Effector CD4-positive, alpha-beta T cell (primary cell): ENCODE measurements at places on chromosomes 5 and 9.

DNA sequence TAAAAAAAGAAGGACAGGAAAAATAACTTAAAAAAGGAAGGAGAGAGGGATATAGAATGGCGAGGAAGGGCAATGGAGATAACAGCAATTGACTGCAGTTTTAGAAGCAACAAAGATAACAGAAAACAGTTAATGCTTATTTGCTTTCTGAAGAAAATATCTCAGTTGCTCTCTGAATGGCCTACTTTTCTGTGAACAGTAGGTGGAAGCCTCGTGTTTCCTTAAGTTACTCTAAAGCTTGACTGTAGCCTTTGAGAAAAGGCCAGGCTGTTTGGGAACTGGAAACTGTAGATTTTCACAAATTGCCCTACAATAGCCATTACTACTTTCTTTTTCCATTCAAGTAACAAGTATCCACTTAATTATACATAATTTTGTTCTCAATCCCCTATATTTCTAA is 404.5 kb downstream of the YTHDC2 start:
- DNase-seq: no peak

GRCh38 chr9:20325008-20325407 is 297.3 kb downstream of the MLLT3 start:
- DNase-seq: no peak

GRCh38 chr5:3303777-3304176 is 291.9 kb upstream of the IRX1 start:
- no peak for DNase-seq

DNA sequence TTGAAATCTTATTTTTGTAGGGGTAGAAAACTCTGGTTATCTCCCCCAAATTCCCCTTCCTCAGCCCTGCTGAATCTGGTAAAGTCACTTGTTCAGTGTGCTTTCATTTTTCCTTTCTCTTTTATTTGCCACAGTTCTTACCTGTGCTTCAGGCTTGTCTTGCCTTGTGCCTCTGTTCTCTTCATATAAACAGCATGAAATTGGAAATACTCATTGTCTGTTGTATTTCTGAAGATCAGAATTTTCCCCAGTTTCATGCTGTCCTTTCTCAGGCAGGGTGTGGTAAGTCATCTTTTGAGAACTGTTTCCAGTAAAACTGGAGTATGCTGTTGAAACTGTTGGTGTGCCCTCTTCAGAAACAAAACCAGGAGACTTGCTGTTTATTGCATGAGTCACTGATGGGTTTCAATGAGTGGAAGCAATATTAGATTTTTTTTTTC is 7.0 kb downstream of the PAM start:
- DNase-seq: no peak

DNA sequence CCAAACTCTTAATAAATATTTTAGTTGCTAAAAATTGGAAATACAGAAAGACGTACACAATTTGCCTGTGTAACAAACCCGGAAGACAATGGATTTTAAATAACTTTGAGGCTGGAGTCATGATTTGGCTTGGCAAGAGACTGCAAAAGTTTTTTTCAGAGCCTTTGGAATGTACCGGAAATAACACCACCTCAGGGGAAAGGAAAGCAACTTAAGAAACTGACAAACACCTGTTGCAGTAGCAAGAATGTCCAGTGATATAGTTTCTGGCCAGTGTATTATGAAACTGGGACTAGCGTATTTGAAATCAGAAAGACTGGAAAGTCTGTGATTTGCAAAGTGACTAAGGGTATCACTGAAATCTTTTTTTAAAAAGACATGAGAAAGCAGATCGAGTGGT is 842 bp downstream of the MUSK start:
- no peak for DNase-seq

DNA sequence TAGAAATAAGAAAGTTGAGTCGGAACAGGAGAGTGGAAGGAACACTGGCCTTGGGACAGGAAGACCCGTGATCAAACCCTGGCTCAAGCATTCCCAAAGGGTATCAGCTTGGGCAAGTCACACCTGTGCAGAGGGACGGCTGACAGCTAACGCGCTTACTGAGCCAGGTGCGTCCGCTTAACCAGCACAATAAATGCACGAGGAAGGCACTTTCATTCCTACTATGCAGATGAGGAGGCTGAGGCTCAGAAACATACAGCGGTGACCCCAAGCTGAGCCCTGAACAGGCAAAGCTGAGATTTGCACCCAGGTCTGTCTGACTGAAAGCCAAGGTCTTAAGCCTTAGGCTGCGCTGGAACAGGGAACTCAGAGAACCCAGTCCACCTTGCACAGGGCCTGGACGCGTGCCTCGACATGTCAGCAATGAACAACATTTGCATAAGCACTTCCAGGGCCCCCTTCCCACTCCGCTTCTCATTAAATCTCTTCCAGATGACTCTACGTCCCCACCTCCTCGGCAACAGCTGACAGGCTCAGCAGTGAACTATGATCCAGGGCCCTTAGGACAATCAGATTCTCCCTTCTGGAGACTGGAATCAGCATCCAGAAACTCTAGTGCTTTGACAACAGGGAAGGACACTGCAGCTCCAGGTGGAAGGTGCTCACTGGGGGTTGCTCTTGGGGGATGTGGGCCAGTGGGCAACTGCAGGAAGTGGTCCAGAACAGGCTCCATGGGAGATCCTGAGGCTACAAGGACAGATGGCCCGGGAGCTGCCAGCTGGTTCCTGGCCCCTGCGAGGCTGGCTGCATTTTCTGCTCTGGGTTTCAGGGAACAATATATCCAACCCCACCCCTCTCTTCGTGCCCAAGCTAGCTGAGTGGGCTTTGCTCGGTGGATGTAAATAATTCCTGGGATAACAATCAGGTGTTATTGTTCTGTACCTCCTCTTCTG is 35.2 kb downstream of the SH3PXD2B start:
- no peak for DNase-seq

DNA sequence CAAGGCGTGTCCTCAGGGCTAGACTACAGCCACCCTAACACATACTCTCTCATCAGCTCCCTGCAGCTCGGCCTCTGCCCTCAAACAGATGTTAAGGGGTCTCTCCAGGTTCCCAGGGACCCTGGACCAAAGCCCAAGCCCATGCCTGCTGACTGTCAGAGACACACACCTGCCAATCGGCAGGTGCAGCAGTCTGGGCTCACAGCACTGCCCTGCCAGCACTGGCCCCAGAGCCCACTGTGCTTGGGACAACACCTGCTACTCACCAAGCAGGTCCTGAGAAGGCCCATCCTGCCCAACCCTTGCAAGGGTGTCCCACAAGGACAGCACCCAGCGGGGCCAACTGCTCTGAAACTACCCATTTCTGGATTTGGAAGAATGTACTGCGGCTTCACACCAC is 20.2 kb upstream of the ZDHHC11 start:
- no peak for DNase-seq

DNA sequence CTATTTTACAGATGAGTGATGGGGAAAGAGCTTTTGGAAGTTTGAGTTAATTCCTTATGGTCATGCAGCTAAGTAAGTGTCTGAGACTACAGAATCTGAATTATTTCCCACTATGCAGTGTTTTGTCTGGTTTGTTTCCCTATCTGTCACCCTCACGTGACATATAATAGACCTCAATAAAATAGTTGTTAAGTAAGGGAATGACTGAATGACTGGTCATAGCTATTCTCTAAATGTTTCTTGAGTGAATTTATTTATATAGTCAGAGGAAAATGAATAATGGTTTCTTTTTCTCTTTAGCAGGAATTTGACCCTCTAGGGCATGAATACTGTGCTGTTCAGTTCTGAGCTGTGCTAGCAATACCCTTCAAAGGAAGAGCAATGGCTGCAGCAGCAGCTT is 10.3 kb downstream of the TRIM32 start:
- no peak for DNase-seq

- no peak for DNase-seq
These were observed 398.1 kb downstream of the EBF1 start for GRCh38 chr5:158701406-158702177.

DNA sequence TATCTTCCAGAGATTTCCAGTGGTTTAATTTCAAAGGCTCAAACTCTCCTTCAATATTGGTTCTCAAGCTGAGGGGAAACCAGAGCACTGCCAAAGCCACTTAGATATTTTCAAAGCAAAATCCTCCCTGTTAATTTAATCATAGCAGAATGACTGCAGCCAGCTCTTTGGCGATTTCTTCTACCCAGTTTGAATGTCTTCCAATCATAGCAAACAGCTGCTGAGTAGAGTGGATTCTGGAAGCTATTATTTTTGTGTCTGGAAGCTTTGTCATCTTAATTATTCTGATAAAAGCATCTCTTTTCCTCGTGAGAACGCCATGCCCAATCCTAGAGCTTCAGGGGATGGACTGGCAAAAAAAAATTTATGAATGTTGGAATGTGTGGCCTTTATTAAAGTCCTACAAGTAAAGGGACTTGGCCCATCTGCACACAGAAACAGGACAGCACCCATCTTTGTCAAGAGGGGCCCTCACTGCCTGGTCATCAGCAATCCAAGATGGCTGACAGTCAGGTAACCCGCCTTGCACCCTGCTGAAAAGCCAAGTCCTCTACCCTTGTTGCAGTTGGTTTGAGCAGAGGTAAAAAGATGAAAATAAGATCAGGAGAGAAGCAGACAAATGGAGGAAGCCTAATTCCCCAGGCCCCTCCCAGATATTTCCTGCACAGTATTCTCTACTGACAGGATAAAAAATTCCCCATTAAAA is 125.1 kb downstream of the SUSD1 start:
- no peak for DNase-seq

DNA sequence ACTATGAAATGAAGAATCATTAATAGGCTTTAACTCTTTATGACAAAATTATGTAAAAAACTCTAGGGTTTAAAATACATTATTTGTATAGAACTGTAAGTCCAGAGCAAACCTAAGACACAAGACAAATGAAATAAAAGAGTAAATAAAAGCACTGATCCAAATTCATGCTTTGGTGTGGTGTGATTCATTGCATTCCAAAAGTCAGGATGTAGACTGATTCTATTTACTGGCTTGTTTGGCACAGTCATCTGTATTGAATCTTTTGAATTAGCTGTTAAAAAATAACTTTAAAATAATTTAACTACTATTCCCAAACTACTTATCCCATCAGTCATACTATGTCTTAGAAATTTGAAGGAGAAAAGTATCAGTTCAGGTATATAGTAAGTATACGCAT is 31.1 kb downstream of the IL4 start:
- no peak for DNase-seq

- DNase-seq: no peak
These were observed 45.9 kb upstream of the JAK2 start for GRCh38 chr9:4939118-4939561.

- DNase-seq: no peak
These were observed 22.6 kb downstream of the NPR3 start for GRCh38 chr5:32733590-32734340.

DNA sequence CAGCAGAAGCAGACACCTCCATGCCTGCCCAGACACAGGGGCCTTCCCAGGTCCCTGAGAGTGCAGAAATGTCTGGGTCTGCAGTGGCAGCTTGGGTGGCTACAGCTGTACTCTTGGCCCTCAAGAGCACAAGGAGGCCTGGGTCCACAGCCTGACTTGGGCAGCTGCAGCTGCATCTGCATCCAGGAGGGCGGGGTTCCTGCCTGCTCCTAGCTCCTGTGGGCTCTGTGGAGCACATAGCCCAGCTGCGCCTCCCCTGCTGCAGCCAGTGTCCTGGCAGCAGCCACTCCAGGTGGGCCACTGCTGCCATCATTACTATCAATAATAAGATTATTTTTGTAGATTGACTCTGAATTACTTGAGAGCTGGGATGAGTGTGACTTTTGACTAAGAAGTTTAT is 162.0 kb upstream of the PTCH1 start:
- no peak for DNase-seq

DNA sequence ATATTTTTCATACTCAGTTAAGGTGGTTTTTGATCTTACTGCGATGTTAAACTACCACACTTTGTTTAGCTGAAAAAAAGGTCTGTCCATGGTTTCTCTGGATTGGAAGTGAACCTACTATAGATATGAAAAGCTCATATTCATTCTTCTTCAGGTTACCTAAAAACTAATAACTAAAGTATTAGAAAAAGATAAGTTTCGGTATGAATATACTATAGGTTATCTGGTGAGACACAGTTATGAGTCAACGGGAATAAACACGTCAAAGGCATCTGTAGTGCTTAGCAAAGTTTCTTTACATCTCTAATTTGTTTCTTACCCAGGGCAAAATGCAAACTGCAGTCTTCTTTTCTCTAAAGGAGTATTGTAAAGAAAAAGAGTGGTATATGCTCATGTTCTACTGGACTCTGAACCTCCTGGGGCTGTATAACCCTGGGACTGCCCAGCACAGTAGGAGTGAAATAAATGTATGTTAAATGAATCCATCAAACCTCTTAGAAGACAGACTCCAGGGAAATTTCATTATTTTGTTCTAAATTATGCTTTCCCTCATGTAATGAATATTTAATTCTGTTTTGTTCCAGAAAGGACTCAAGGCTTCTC is 521.9 kb downstream of the PDE4D start:
- no peak for DNase-seq

GRCh38 chr9:128733256-128733655 is 9.3 kb upstream of the ZDHHC12 start:
- no peak for DNase-seq

- no peak for DNase-seq
These were observed 295.7 kb downstream of the ARHGEF28 start for GRCh38 chr5:73921741-73922140.

GRCh38 chr5:119743927-119744326 is 114.6 kb downstream of the FAM170A start:
- DNase-seq: no peak

DNA sequence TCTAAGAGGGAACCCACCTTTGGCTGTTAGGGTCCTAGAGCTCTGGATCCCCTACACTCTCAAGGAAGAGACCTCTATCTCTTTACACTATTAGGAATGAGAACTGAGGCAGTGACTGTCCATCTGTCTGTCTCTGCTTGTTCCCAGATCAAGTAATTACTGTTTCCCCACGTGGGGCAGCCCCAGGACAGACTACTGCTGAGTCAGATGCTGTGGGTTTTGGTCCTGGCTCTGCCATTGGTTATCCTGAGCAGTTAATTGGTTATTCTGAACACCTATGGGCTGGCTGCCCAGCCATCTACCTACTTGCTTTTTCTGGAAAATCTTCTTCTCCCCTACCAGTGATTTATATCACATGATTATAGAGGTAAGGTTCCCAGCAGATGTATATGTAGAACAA is 33.3 kb downstream of the FBXO10 start:
- DNase-seq: no peak
